ENCODE measurements at places on chromosomes 7 and 10.

GRCh38 chr10:11573497-11573896 lies 38.0 kb downstream of the USP6NL start:
- no peak for DNase-seq

DNA sequence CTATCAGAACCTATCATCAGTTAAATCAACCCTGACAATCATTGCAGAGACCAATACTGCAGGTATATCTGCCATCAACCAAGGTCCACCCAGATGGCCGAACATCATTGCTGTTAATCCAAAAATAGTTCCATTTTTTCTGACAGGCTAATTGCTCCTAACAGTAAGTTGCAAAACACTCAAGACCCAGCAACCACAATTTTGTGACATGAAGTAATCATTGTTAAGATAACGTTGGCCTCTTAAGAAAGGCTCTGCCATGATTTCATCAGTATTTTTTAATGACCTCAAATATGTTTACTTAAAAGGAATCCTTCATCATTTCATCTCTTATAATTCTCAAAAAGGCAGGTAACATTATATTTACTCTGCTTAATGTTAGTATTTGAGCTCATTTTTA lies 553.4 kb upstream of the POM121L12 start:
- DNase-seq: no peak

DNA sequence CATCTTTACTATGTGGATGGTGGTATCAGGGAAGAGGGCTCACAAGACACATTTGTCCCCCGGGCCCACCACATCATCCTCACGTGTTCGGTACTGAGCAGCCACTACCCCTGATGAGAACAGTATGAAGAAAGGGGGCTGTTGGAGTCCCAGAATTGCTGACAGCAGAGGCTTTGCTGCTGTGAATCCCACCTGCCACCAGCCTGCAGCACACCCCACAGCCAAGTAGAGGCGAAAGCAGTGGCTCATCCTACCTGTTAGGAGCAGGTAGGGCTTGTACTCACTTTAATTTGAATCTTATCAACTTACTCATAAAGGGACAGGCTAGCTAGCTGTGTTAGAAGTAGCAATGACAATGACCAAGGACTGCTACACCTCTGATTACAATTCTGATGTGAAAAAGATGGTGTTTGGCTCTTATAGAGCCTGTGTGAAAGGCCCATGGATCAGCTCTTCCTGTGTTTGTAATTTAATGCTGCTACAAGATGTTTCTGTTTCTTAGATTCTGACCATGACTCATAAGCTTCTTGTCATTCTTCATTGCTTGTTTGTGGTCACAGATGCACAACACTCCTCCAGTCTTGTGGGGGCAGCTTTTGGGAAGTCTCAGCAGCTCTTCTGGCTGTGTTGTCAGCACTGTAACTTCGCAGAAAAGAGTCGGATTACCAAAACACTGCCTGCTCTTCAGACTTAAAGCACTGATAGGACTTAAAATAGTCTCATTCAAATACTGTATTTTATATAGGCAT lies 9.1 kb upstream of the CSGALNACT2 start:
- no peak for DNase-seq

DNA sequence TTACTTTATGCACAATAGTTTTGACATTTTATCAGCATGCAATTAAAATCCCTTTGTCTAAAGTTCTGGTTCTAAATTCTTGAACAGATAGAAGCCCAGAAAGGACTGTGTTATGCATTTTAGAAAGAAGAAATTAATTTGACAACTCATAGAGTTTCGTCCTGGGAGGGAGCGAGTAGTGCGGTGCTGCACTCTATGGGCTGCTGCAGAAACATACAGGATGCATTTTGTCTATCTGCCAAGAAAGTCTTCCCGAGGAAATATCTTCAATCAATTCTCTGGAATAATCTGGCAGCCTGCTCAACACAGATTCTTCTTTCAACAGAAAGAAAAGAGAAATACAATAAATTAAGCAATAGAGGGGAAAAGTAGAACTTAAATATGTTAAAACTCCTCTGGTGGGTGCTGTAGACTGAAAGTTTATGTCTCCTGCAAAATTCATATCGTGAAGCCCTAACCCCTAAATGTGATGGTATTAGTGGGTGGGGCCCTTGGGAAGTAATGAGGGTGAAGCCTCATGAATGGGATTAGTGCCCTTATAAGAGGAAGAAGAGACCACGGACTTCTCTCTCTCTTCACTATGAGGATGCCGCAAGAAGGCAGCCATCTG lies 39.0 kb upstream of the IFRD1 start:
- peak; percentile 66 for DNase-seq

GRCh38 chr7:142188846-142189245 lies 69.0 kb downstream of the PRSS58 start:
- DNase-seq: no peak

DNA sequence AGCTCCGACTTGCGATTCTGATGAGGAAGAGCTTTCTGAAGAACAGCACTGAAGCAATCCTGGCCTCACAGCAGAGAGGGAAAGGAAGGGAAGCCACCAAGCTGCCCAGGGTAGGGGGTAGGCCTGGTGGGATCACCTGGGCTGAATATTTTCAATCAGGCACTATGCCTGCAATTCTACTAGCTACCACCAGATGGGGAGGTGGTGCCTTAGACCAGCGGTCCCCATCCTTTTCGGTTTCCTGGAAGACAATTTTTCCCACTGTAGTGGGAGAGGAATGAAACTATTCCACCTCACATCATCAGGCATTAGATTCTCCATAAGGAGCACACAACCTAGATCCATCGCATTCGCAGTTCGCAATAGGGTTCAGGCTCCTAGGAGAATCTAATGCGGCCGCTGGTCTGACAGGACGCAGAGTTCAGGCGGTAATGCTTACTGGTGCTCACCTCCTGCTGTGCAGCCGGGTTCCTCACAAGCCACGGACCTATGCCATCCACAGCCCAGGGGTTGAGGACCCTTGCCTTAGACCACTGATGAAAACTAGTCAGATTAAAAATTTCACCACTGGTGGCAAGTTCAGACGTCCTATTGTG lies 2.7 kb downstream of the LRRC20 start:
- DNase-seq: peak; percentile 64

DNA sequence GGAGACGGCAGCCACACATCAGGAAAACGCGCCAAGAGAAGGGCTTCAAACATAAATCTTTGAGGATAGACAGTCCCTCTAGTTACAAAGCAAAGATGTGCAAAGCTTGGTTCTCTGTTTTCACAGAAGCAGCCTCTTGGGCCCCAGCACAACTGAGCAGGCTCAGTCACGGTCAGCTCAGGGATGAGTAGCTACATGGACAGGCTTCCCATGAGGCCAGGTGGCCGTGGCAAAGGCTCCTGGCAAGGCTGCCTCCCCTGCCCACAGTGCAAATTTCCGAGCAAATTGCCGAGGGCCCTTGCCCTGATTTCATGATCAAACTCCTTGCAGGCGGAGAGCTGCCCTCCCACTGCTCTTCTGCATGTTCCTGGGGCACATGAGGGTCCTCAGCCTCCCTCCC lies 37.8 kb upstream of the EN2 start:
- DNase-seq: no peak

GRCh38 chr7:7808626-7809025 lies 90.2 kb upstream of the RPA3 start:
- DNase-seq: no peak

DNA sequence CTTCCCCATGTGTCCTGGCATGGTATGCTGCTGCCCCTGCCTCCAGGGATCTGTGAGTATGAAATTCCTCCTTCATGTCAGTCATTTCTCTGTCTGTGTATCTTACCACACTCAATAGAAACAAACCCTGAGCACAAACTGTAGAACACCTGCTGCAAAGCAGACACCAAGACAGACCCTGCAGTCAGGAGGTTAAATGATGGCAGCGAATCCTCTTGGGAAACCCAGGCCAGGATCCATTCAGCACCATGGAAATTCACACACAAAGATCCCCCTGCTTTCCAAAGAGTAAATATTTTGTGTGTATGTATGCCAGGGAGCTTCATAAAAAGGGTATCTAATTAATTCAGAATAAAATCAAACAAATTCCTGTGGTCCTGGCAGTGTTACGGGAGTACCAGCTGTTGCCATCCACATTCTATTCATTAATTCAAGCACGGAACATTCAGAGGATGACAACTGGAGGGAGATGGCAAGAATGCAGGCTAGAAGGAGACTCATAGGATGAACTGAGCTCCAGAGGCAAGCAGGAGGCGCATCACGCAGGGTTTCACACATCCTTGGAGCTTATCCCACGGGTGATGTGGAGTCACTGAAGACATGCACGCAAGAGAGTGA lies 14.8 kb downstream of the ITIH5 start:
- DNase-seq: no peak

- DNase-seq: no peak
Measured at GRCh38 chr10:104577861-104578521, 63.1 kb upstream of the SORCS3 start.

- DNase-seq: no peak
Measured at GRCh38 chr10:1047937-1048336, 982 bp downstream of the IDI1 start.

DNA sequence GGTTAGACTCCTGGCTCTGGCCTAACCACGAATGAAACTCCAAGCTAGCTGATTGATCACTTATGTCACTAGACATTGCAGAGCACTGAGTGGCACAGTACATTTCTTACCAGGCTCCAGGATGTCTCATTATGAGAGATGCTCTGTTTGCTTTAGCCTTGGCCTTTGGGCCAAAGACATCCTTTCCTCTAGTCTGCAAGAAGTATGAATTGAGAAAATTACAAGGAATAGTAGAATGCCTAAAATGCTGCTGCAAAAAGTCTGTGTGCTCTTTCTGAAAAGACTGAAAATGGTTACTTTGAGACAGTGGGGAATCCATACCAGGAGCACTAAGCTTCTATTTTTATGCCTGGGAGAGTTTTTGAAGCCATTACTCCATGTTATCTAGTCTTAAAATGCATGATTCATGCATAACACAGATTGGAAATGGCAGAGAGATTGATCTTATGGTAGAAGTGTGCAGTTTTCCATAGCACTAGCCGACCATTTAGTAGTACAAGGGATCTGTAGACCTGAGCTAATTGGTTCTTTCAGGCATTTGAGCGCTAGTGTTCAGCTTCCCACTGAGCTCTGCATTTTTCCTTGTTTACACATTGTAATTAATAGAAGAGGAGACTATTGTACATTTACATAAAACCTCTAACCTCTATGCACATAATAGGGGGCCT lies 303.8 kb downstream of the PRKG1 start:
- DNase-seq: no peak

GRCh38 chr10:100186253-100187212 lies 704 bp upstream of the ERLIN1 start:
- peak; percentile 47 for DNase-seq

DNA sequence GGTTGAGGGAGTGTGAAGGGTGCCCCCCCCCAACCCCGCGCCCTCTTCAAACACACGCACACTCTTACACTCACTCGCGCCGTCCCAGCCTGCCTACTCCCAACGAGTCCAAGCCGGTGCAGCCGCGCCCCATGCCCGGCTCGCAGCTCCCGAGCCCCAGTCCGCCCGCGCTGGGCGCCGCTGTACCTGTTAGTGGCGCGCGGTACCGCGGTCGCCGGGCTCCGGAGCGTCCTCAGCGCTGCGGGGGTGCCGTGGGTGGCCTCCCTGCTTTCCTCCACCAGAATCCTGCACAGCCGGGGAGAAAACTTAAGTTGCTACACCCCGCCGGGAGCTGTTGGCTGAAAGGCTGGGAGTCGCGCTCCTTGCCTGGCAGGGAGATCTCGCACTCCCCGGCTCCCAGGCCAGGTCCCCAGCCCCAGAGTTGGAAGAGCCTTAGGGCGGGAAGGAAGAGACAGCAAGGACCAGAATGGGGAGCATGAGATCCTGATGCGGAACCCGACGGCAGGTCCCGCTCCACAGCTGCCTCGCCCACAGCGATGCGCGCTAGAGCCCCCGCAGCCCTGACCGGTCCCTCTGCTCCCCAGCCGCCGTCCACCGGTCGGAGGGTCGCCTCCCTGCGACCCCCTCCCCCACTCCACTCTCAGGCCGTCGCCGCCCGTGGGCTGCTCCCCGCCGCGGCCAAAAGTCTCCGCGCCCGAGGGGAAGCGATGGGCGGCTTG lies 863 bp downstream of the ST8SIA6 start:
- DNase-seq: peak; percentile 71

DNA sequence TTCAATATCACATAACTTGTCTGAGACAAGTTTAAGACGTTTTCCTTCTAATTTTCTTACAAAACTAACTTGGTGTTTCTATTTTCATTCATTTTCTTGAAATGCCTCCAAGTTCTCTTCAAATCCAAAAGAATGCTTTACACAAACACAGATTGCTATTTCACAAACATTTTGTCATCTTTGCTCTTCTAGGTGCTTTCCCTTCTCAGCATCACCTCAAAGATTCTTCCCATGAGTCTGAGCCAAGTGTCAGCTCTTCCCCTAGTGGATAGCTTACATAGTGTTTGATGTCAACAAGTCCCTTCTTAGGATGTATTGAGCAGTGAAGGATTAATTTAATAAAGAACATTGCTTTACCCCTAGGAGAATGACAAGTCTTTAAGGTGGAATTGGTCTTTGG lies 38.1 kb upstream of the SEMA3A start:
- DNase-seq: no peak

DNA sequence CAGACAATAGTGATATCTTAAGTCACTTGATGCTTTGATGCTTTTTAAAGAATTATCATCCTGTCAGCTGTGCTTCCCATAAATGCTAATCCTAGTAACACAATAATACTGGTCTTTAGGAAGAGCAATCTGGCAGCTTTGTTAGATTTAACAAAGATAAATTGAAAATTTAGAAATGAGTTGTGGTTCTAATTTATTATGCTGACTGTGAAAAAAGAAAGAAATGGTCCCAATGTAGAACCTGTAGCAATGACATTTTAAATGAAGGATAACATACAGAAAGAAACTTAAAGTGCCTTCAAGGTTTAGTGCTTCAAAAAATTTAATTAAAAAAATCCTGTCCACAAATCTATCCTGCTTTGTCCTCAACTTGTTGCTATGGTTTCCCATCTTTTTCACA lies 81.6 kb upstream of the HGF start:
- no peak for DNase-seq

- DNase-seq: peak; percentile 76
Measured at GRCh38 chr7:137656227-137656849, 190.4 kb downstream of the DGKI start.

DNA sequence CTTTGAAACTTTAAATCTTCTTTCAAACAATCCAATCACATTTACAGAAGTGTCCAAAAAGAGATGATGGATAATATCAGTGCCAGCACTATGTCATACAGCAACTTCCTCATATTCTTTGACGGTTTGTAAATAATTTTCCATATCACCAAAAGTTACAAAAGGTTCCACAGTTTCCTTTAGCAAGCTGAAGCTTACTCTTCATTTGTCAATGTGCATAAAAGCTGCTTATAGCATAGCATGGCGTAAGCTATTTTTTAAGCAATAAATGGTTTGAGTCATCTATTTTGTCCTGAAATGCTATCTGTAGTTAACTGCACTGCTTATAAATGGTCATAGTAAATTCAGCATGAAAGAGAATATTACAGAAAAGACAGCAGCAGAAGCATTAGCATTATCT lies 95.1 kb downstream of the ETV1 start:
- no peak for DNase-seq

DNA sequence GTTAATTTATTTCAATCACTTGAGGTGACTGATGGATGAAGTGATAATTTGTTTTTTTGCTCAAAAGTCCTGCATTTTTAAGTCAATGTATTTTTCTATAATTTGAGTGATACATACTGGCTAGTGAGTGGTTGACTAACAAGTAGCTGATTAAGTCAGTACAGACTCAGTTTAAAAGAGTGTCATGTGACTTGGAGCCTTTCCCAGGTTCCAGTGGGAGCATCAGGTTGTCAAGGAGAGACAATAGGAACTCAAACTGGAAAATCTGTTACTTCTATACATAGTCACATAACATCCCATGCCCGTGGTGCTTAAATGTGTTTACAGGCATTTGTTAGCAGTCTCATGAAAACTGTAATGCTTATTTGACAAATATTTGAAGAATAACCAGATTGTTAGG lies 154.7 kb downstream of the ANK3 start:
- no peak for DNase-seq

- no peak for DNase-seq
Measured at GRCh38 chr7:20269726-20270125, 52.5 kb upstream of the MACC1 start.

All from D341Med (cell line).